HS-5 (cell line): ENCODE measurements at places on chromosomes 7 and 10.
A peak's percentile ranks its signal among the peaks of the same experiment; 100 is the strongest.

- DNase-seq, result no peak
These were observed 1.0 kb downstream of the NKX2-3 start for GRCh38 chr10:99533496-99534449.

DNA sequence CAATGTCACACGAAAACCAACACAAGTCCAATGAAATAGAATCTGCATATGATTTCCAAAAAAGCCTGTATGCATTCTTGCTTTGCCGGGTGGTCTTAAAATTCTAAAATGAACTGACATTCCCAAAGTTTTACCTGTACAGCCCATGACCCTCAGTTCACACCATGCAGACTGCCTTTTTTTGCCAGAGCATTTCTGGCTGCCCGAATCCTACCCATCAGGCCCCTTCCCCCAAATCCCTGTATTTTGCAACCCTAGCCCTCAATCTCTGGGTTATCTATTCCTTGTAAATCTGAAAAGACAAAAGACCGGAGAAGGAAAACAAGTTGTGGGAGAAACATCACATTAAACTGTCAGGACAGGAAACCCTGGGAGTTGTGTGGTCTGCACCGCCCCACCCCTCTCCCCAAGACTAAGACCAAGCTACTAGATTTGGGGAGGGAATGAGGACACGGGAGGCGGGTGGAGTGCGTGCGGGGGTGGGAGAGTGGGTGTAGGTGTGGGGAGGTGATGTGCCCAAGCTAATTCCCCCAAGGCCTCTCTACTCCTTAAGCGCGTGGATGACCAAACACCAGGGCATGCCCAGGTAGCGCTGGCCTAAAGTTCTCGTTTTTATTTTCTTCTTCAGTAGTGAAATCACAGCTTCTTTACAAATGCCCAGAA lies 1.4 kb downstream of the JCAD start:
- DNase-seq, result no peak

DNA sequence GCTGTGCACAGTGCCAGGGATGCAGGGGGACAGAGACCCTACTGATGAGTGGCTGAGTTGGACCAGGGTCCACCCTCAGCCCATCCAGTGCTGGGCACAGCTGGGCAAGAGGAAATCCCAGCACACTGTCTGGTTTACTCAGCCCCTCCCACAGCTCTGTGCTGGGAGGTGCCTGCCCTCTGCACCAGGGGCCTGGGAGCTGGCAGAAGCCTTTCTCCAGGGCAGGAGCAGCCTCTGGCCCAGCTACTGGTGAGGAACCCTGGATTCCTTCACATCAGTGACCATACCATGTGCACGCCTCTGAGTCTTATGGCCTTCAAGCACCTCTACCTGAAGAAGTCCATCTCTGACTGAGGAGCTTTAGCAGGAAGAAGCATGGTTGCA lies 25.9 kb upstream of the C10orf71 start:
- DNase-seq, result no peak

GRCh38 chr10:49534670-49535381 lies 4.1 kb downstream of the ERCC6 start:
- peak; percentile 59 for DNase-seq

DNA sequence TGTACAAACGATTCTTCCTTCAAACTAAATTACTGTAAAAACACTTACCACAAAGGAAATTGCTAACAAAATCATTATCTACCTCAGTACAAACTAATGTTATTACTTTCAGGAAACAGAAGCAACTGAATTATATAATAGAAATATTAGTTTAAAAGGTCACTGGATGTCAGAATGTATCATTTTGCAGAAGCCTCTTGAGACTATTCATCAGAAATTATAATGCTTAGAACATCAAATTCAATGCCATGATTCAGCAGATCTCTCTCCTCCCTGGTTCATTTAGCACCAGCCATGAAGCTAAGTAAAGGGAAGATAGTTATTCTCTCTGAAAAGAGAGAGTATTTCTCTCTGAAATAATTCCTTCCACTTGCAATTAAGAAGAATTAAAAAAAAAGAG lies 223.3 kb downstream of the IMMP2L start:
- DNase-seq, result no peak

DNA sequence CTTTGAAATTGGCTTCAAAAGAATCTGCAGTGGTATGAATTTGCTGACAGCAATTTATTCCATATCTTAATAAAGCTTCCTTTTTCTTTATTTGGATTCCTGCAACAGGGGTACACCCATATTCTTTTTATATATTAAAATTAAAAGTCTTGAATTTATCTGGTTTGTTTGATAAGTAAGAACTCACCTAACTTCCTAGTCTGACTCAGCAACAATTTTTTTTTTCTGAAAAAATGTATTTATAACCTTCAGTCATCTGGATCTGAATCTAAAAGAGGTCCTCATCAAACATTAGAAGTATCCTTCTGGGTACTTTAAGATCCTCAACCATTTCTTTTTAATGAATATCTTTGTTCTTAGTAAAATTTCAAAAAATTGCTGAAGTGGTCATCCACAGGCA lies 4.5 kb downstream of the EPHB6 start:
- DNase-seq, result no peak

DNA sequence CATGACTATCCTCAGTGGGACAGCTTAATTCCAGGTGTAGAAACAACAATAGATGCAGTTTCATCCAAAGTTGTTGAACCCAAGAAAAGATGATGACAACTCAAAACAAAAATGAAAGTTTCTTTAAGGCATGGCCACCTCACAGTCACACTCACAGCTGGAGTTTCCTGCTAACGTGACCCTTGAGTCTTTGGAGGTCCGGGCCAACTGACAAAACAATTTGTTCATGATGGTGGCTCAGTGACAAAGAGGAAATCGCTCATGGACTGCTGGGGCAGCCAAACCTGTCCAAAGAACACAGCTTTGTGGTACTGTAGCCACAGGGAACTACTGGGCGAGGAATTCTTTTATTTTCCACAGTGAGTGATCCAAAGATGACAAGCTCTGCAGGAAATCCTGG lies 96.0 kb upstream of the JCAD start:
- no peak for DNase-seq

DNA sequence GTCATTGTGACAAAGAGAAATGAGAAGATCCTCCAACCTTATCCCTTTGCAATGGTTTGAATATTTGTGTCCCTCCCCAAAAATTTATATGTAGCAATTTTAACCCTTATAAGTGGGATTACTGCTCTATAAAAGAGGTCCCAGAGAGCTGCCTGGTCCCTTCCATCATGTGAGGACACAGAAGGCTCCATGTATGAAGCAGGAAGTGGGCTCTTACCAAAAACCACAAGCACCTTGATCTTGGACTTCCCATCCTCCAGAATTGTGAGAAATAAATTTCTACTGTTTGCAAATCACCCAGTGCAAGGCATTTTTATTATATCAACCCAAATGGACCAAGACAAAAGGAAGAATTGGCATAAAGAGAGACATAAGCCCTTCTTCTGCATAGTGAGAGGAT lies 95.7 kb downstream of the KCNMA1 start:
- no peak for DNase-seq

- DNase-seq, result no peak
These were observed 42.4 kb downstream of the REEP3 start for GRCh38 chr10:63563623-63564022.

DNA sequence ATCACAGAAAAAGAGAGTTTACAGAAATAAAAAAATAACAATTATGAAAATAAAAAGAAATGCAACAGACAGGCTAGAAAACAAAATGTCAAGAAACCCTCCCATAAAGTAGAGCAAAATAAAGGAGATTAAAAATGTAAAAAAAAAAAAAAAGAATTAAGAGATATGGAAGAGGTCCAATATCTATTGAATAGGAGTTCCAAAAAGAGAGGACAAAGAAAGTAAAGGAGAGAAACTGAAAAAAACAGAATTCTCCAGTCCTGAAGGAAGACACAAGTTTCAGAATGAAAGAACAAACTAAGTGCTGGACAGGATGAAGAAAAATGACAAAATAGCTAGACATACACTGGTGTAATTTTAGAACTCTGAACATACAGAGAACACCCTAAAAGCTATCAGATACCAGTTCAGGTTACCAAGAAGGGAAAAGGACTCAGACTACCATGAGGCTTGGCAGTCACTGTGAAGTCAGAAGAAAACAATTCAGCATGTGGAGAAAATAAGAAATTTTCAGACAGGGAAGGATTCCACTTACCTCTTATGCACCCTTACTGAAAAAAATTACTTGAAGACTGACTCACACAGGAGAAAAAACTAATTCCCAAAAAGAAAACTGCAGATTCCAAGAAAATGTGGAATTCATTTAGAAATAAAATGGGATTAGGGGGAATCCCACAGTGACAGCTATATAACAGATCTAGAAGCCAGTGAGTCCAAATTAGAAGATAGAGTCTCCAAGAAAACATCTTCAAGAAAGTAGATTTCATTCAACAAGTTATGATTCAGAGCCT lies 40.4 kb upstream of the ABLIM1 start:
- DNase-seq, result no peak
